Effector memory CD4-positive, alpha-beta T cell (primary cell): ENCODE measurements at places on chromosomes 2 and 18.

- no peak for DNase-seq
Measured at GRCh38 chr2:65326276-65326675, 98.6 kb downstream of the ACTR2 start.

- DNase-seq: no peak
Measured at GRCh38 chr2:108587621-108588020, 53.4 kb downstream of the LIMS1 start.

DNA sequence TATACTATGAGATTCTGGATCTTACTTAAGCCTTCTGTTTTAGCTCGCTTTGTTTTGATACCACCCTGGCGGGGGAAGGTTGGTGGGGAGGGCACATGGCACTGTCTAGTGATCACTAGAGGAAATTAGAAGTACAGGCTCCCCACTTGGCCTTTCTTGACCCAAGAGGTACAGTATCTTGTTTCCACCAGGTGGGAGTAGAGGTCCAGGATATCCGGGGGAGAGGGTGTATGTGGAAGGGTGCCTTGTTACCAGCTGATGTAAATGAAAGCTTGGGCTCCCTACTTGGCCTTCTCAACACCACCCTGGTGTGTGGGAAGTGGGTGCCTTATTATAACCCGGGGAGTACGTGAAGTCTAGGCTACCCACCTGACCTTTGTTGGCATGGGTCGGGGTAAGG lies 7.5 kb downstream of the GALNT1 start:
- peak; percentile 5 for DNase-seq

- no peak for DNase-seq
Measured at GRCh38 chr18:48715711-48716361, 177.0 kb downstream of the CTIF start.

DNA sequence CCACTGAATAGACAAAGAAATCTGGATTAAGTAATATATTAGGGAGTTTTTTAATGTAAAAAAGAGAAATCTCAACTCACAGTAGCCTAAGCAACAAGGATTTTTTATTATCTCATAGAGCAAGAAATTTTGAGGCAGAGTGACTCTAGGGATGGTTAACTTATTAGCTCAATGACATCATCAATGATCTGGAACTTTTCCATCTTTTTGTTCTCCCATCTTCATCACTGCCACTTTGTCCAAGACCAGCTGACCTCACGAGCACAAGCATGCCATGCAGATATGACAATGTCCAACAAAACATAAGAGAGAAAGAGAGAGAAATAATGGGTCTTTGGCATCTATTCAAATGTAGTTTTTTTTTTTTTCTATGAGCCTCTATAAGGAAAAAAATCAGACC lies 211.8 kb upstream of the RND3 start:
- no peak for DNase-seq

- no peak for DNase-seq
Measured at GRCh38 chr2:235055891-235056516, 104.2 kb downstream of the SH3BP4 start.

DNA sequence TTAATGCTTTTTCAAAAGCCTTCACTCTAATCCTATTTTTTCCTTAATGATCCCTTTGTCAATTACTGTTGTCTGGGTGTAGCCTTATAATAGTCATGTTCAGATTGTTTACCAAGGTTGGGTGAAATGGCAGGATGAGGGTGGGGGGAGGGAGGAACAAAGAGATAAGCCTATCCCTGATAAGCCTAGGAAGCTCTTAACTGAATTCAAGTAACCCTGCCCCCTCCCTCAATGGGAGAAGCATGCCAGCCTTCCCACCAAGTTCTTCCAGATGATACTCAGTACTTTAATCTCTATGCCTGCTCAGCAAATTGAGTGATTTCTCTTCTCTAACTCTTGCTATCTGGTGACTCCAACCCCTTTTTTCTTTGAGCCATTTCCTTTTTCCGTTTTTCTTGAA lies 180.3 kb upstream of the ETAA1 start:
- no peak for DNase-seq

- DNase-seq: no peak
Measured at GRCh38 chr2:130374587-130375290, 18.9 kb downstream of the PTPN18 start.

DNA sequence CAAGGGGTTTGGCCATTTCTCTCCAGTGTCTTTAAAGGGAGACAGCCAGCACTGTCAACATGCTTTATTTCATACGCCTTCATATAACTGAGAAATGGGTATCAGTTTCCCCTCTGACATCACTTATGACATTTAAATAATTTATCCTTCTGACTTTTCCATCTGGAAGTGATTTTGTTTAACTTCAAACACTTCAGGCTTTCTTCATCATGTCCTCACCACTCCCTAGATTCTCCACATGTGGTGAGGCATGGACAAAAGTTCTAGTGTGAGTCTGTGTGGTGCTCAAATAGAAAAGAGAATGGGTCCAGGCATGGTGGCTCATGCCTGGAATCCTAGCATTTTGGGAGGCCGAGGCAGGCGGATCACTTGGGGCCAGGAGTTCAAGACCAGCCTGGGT lies 158.6 kb downstream of the TXNL1 start:
- DNase-seq: no peak

GRCh38 chr18:77230645-77231044 lies 19.0 kb upstream of the GALR1 start:
- DNase-seq: no peak

- DNase-seq: peak; percentile 13
Measured at GRCh38 chr18:44838971-44839666, 158.4 kb downstream of the SETBP1 start.

DNA sequence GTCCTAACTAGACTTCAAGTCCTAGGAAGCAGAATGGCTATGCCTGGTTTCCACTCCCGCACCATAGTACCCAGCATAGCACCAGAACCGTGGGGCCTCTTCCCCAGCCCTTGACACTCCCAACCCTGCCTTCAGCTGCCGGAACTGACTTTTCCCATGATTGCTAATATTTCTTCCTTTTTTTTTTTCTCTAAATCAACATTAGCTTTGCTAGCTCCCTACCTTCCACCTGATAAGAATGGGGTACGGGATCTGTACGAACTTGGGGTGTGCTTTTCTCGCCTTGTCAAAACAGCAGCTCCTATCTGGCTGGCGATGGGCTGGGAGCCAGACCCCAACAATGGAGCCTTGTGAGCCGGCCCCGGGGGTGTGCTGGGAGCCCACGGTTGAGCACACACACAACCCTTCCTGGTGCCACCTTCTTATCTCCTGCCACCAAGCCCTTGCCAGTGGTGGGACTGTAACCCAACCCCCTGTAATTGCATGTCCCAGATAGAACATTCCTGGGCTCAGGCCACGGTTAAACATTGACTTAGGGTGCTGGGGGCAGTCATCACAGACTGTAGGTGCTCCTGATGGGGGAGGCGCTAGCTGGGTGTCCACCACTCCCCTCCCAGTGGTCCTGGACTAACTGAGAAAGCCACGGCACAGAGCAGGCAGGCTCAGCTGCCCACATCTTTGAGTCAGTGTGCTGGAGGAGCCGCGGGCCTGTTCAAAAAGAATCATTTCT lies 213.0 kb upstream of the HAAO start:
- no peak for DNase-seq

- no peak for DNase-seq
Measured at GRCh38 chr2:133871545-133872209, 303.4 kb upstream of the NCKAP5 start.

DNA sequence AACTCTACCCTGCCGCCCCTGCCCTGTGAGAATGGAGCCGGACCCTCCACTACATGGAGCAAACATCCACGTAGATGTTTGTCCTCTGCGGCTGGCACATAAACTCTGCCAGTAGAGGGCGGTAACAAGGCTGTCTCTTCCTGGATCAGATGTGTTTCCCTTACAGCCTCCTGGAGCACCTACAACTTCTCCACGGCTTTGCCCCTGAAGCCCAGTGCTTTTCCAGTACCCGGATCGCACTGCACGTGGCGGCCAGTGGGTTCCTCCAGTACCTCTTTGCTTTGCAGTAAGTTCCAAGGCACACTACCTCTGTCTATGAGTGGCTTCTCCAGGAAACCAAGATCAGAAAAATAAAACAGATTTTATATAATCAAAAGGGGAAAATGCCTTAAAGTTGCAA lies 651.3 kb downstream of the DCDC2C start:
- DNase-seq: no peak

DNA sequence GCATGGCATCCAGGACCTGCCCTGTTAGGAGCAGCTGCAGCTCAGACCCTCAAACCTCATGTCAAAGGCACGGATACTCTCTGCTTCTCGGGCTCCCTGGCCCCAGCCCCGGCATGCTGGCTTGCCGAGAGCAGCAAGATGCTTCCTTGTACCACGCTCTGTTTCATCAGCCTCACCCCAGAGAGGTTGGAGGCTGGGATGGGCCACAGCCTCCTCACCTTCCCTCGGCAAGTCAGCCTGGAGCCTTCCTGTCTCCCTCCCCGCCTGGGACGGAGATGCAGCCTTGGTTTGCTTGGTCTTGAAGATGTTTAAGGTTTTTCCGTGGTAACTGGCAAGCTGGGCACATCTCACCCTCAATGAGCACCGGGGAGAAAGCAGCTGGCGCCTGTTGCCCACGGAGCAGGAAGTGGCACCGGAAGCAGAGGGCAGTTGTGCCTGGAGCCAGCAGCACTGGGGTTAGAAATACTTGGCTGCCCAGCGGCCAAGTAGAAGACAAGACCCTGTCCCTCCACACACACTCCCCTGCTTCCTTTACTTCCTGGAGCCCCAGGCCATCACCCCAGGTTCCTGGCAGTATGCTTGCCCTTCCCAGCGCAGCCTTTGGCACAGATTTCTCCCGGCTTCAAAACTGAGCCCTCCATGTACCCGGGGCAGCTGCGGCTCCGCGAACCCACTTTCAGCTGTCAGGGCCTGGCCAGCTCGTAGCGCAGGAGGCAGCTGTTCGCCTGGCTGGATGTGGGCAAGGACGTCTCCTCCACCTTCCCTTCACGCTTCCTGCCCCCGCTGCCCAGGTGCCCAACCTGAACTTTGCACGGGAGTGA lies 17.4 kb downstream of the FBLN7 start:
- no peak for DNase-seq

DNA sequence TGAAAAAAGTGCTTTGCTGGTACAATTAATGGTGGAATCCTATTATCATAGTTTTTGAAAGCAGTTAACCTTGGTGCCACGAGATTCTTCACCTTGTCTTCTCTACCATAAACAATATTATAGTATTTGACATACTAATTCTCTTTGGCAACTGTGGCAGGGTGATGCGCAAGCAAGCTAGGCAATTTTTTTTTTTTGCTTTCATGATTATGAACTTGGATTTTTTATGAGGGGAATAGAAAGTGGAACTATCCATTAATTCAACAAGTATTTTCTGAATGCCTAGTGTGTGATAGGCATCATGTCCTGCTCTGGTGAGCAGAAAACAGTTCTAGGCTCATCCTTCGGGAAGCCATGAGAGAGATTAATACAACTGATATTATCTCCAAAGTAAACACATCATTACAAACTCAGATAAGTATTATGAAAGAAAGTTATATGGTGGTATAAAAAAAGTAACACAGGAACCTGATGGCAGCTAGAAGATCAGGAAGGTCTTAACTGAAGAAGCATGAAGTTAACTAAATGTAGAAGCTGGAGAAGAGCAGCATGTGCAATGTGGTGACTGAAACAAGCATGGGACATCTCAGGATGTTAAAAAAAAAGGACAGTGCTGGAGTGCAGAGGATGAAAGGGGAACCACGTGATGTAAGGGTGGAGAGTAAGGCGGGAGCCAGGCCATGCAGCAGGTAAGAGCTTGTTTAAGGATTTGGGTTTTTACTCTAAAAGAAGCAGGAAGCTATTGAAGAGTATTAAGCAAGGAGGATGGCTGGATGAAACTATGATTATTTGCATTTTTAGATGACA lies 113.7 kb downstream of the ZEB2 start:
- DNase-seq: no peak

DNA sequence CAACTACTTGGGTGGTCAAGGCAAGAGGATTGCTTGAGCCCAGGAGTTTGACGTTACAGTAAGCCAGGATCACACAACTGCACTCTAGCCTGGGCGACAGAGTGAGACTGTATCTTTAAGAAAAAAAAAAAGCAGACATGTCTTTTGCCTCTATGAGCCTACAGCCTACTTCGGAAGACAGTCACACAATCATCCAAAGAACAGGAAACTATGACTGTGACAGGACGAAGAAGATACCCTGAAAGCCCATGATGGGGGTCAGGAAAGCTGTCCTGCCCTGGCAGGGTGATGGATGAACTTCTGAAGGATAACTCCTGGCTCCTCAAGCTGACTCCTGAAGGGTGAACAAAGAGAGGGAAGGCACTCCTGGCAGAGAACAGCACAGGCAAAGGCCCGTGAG lies 251.7 kb upstream of the SIX2 start:
- no peak for DNase-seq

- no peak for DNase-seq
Measured at GRCh38 chr18:56716692-56717146, 65.6 kb downstream of the WDR7 start.

DNA sequence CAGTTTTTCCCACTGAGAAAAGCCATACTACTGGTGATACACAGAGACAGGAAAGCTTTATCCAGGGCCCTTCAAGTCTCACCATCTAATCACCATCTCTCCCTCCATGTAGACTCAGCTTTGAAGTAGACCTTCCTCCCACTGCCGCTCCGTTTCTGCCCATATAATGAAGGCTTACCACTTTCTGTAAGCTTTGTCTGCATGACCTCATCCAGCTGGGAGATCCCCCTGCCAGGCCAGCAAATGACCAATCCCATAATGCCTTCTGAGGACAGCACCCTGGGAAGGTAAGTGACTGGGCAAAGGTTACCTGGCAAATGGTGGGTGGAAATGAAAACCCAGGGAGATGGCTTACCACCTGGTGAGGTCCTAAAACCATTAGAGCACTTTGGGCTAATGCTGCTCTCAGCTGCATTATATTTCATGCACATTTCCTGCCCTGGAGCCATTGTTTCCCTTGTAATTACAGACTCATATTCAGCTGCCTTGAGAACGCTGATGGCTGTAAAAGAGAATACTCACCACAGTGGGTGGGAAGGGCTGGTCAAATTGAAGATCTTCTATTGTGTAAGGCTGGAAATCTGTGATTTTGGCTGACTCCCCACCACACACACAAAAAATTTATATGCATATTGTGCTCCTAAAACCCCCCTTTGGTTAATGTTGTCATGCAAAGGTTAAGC lies 350.7 kb upstream of the SYT4 start:
- no peak for DNase-seq

- DNase-seq: no peak
Measured at GRCh38 chr2:205166745-205167144, 515.6 kb upstream of the NRP2 start.
